ENCODE measurements at places on chromosomes 5 and 9. TPM values are rescaled to one million over a fixed set of nuclear protein-coding genes. Genes with fewer than 3 reads are reported as not detected.

CEL gene
- under 0.01 TPM for total RNA-seq

GABRA1 gene
- not detected for total RNA-seq

PCDHB15 gene
- 0.38 TPM for total RNA-seq

PHAX gene
- total RNA-seq = 75.8 TPM

IL5 gene
- total RNA-seq = not detected

LCN1 gene
- under 0.01 TPM for total RNA-seq

CDH9 gene
- not detected for total RNA-seq

TMEM174 gene
- not detected for total RNA-seq

PCDHB12 gene
- 0.28 TPM for total RNA-seq

ROPN1L gene
- 0.38 TPM for total RNA-seq

Data from regular cardiac myocyte (primary cell).